ENCODE measurements at places on chromosomes 12 and 14.
A peak's percentile ranks its signal among the peaks of the same experiment; 100 is the strongest.

DNA sequence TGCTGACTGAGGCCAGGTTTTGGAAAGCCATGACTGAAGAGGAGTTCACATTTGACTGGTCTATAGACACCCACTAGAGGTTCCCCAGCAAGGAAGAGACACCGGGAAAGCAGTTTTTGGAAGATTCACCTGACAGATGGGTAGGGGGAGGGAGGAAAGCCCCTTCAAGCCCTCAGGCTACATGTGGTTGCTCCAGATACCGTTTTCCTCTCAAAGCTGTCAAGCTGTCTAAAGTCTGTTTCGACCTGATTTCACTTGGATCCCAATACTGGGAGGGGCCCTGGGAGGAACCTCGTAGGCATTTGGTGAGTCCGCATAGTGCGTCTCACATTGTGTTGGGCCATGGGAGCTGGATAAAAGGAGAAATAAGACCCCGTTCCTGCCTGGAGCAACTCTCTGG, 1.7 kb upstream of the LRP1 start:
- no peak for DNase-seq

- DNase-seq = no peak
Measured at GRCh38 chr14:54715811-54716210, 148.9 kb downstream of the SAMD4A start.

DNA sequence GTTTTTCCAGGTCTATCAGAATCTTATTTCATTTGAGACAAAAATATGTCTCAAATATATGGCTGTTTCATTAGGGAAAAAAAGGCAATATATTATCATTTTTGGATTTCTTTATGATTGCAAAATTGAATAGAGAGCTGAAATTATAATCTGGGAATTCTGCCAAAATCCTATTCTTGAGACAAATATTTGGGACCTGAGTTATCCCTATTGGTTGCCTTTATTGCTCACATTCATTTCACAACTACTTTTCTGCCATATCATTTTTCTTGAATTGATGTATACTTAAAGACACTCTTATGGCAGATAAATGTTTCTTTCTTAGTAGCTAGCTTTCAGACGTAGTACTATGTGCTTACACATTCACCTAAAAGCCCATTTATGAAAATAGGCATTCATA, 241.6 kb upstream of the NOVA1 start:
- no peak for DNase-seq

DNA sequence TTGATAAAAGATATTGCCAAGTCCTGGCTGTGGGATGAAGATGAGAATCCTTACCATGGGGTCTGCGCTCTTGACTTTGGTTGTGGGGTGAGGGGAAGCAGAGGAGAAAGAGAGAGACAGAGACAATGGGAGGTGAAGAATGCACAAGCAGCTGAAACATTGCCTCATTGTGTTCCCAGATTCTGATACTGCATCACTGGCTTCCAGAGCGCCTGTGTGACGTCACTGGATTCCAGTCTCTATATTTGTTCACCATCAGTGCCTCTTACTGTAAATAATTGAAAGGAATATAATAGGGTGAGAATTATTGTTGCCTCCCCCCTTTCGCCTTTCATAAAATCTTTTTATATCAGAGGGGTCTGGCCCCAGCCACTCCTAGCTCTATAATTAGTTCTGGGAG, 188.9 kb upstream of the NTF3 start:
- DNase-seq = no peak

GRCh38 chr12:97313471-97314190, 149.0 kb upstream of the RMST start:
- DNase-seq = no peak

GRCh38 chr12:83779526-83779925, 1092.8 kb downstream of the TMTC2 start:
- DNase-seq = no peak

DNA sequence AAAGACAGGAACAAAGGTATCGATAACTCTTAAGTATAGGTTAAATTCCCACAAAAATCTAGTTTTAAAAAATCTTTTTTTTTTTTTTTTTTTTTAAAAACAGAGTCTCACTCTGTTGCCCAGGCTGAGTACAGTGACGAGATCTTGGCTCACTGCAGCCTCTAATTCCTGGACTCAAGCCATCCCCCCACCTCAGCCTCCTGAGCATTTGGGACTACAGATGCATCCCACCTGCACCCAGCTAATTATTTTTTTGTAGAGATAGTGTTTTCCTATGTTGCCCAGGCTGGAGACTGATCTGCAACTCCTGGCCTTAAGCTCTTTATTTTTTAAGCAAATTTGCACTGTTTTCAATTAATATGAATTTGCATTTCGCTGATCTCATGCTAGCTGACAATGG, 9.8 kb downstream of the PSEN1 start:
- DNase-seq = no peak

GRCh38 chr12:110266980-110267620, 13.9 kb upstream of the ATP2A2 start:
- DNase-seq = no peak

DNA sequence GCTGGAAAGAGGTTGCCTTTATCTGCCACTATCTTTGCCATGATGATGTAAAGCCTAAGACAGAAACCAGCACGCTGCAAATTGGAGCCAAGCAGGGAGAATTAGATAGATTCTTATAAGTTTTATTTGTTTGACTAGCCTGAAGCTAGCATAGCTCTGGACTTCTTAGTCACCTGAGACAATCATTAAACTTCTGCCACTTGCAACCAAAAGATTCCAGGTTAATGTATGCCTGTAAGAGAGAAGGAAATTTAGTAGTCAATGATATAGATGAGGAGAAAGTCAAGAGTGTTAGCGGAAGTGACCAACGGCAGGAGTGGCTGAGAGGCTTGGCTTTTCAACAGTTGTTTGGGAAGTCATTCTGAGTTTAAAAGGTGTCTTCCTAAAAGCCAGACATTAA, 1106.6 kb downstream of the VRK1 start:
- no peak for DNase-seq

DNA sequence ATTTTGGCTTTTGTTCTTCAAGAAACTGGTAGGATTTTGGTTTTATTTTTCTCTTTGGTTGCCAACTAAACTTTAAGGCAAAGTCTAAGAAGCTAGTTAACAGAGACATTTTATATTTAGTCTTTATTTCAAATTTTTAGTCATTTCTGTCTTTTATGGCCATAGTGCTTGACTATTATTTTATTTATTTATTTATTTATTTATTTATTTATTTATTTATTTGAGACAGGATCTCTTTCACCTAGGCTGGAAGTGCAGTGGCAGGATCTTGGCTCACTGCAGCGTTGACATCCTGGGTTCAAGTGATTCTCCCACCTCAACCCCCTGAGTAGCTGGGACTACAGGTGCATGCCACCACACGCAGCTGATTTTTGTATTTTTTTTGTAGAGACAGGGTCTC, 3.1 kb downstream of the MON2 start:
- no peak for DNase-seq

DNA sequence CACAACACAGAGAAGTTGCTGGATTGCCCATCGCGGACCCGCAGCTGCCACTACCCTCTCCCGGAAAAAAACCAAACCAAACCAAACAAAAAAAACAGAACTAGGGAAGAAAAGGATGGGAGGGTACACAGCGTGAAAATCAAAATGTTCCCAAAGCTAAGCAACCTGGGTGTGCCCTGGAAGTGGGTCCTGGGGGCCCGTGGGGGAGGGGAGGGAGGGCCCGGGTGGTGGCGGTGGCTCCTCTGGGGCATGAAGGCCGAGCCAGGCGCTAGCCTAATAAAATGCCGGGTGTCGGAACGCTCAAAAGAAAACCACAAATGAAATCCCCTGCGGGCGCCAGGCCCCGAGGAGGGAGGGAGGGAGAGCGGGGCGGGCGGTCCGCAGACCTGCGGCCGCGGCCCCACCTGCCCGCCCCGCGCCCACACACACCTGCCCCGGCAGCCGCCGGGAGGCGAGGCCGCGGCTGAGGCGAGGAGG, 787 bp downstream of the HECTD4 start:
- DNase-seq = no peak

DNA sequence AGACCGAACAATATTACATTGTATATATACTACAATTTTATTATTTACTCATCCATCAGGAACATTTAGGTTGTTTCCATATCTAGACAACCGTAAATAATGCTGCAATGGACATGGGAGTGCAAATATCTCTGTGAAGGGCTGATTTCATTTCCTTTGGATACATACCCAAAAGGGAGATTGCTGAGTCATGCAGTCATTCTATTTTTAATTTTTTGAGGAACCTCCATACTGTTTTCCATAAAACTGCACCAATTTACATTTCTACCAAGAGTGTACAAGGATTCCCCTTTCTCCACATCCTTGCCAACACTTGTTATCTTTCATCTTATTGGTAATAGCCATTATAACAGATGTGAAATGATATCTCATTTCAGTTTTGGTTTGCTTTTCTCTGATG, 84.7 kb downstream of the SLC41A2 start:
- no peak for DNase-seq

GRCh38 chr14:74425525-74426201, 347 bp downstream of the SYNDIG1L start:
- DNase-seq = peak; percentile 6

DNA sequence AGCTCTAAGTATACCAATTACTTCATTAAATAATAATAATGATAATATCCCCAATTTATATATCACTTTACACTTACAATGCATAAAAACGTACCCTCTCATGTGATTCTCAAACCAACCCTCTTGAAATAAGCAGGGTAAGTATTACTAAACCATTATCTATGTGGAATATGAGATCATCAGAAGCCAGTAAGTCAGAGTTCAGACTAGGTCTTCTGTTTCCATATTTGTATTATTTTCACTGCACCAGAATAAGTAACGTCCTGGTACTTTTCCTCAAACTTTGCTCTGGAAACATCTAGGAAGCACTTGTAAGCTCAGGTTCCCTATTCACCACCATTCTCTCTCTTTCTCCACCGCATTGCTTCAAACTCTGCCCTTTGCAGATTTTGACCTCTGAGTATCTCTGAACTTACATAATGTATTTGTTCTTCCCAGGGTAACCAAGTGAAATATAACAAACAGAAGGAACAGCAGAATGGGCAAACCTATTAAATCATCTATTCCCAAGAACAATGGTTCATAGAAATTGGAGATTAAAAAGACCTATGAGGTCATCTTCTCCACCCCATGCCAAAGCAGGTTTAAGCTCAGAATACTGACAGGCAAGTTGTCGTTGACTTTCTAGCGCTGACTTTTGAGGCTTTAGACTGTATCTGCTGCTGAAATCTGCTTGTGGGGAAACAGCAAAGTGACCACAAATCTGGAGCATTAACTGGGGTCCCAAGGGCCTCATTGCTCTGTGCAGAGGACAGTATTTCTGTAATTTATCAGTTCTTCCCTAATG, 161.3 kb upstream of the FAR2 start:
- DNase-seq = no peak

GRCh38 chr12:52659395-52659794, 7.4 kb upstream of the KRT2 start:
- DNase-seq = no peak

GRCh38 chr12:57319678-57320469, 68.9 kb upstream of the STAC3 start:
- no peak for DNase-seq

DNA sequence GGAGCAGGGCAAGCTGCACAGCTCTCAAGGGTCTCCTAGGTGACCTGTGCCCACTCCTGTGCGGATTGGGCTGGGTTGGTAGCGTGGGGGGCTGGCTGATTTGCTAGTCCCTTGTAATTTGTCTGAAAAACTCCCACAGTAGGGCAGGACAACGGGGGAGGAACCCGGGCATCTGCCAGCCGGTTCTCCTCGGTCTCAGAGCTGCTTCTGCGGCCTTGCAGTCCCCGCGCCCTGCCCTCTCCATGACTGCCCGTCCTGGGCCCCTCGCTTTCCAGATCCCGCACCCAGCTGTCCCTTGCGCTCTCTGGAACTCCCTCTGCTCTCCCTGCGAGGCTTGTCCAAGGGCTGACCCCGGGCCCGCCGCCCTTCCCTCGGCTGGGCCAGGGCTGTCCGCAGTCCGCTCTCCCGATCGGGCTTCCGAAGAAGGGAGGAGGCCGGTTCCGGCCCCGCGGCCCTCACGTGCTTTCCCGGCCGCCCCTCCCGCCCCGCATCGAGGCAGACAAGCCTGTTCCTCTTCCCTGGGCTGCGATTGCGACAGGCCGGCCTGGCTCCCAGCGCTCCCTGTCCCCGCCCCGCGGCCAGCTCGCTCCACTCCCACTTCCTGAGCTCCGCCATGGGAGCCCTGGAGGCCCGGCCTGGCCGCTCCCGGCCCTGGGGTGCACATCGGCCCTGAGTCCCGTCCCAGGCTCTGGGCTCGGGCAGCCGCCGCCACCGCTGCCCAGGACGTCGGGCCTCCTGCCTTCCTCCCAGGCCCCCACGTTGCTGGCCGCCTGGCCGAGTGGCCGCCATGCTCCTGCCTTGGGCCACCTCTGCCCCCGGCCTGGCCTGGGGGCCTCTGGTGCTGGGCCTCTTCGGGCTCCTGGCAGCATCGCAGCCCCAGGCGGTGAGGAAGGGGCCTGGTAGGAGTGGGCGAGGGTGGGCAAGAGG, at the start of gene LTBR:
Gene LTBR, plus strand, starts transcription at position 591 of the 927 bp plus-strand sequence. Its CDS starts 197 bp downstream, at position 788.
- no peak for DNase-seq

- DNase-seq = no peak
Measured at GRCh38 chr14:76908834-76909233, 82.6 kb downstream of the LRRC74A start.

- DNase-seq = no peak
Measured at GRCh38 chr12:125092108-125092871, 27.1 kb downstream of the AACS start.

GRCh38 chr12:24379861-24380521, 430.5 kb upstream of the SOX5 start:
- no peak for DNase-seq

DNA sequence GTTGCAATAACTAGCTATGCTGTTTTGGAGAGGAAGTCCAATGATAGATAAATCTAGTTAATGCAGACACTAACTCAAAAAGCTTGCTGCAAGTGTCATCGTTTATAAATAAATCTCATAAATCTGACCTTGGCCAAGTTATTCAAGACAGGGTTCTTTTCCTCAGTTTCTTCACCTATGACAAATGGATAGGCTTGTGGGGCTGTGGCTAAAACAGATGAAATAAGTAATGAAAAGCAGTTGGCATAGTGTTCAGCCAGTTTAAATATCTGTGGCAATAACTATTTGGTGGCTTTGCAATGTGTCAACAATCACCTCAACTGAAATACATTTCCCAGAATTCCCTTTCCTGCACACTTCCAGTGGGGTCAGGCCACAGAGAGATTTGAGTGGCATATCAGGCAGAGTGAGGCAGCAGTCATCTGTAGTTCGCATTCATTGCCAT, 169.9 kb downstream of the DYRK2 start:
- DNase-seq = no peak

DNA sequence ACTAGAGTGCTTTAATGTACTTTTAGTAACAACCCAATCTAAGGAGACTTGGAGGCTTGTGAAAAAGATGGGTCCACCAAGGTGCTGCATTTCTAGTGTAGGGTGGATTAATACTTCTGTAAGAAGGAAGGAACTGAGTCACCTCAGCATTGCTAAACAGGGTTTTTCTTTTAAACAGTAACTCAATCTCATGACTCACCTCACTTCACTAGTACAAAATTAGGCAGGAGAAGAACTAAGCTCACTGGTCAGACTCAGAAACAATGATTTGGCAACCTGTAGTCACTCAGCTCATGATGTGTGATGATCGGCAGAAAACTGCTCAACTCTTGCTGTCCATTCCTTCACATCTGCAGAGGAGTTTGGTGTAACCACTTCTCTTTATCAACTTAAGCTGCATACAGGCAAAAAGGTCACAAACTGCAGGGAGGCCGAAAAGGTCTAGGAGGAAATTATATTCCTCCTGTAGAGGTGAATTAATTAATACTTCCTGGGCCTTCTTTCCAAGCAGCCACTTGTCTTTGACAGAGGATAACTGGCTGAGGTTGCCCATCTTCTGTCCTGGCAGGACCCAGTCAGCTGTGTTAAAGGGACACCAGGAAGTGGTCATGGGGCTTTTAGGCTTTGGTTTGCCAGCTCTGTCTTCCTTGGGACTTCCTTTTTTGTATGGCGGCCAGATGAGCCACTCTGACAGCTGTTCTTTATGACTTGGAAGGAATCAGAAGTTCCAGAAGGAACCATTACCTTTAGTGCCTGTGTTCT, 466.9 kb downstream of the FUT8 start:
- no peak for DNase-seq
